ENCODE measurements at places on chromosomes 7 and 10. TPM values are rescaled to one million over a fixed set of nuclear protein-coding genes. Genes with fewer than 3 reads are reported as not detected.

The TES gene
- 45.2 TPM for total RNA-seq

The MEOX2 gene
- total RNA-seq, result 18.0 TPM

The IFIT5 gene
- total RNA-seq, result 23.1 TPM

The MMD2 gene
- not detected for total RNA-seq

The CDHR3 gene
- total RNA-seq, result 2.6 TPM

The SLC39A12 gene
- total RNA-seq, result not detected

The KCNMA1 gene
- 95.4 TPM for total RNA-seq

The CALML5 gene
- total RNA-seq, result not detected

The DHTKD1 gene
- total RNA-seq, result 21.1 TPM

The WNT8B gene
- total RNA-seq, result not detected

The C10orf62 gene
- 0.13 TPM for total RNA-seq

The LBX1 gene
- not detected for total RNA-seq

The GPR22 gene
- total RNA-seq, result not detected

The AKR1D1 gene
- total RNA-seq, result not detected

The HABP2 gene
- total RNA-seq, result not detected

The GIGYF1 gene
- total RNA-seq, result 11.4 TPM
